ENCODE measurements at places on chromosomes 6 and 20.
A peak's percentile ranks its signal among the peaks of the same experiment; 100 is the strongest.

- no peak for DNase-seq
Observed at GRCh38 chr6:45827952-45828530, 187.6 kb downstream of the CLIC5 start.

GRCh38 chr20:19609642-19610223, 148.3 kb upstream of the RIN2 start:
- DNase-seq: no peak

DNA sequence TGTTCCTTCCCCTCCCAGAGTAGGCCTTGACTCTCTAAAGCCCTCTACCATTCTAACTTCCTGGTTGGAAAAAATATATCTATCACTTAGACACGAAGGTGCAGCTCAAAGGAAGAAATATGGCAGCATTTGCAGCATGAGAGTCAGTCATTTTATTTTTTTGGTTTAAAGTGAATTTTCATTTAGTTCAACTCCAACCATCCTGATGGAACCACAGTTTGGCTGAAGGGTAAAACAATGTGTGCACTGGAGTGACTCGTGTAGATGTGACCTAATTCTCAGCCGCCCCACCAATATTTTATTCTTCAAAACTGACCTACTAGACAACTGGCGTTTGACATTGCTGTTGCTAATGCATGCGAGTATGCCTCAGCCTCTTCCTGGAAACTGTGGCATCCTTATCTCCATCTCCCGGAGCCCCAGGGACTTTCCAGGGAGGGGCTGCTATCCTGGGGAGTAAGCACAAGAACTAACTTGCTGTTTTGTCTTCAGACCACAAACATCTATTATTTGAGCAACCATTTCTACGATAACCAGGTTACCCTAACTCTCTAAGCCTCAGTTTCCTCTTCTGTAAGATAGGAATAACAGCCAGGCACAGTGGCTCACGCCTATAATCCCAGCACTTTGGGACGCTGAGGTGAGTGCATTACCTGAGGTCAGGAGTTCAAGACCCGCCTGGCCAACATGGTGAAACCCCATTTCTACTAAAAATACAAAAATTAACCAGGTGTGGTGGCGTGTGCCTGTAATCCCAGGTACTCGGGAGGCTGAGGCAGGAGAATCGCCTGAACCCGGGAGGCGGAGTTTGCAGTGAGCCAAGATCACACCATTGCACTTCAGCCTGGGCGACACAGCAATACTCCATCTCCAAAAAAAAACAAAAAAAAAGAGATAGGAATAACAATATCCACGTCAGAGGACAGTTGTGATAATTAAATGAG, 148.7 kb upstream of the JARID2 start:
- no peak for DNase-seq

DNA sequence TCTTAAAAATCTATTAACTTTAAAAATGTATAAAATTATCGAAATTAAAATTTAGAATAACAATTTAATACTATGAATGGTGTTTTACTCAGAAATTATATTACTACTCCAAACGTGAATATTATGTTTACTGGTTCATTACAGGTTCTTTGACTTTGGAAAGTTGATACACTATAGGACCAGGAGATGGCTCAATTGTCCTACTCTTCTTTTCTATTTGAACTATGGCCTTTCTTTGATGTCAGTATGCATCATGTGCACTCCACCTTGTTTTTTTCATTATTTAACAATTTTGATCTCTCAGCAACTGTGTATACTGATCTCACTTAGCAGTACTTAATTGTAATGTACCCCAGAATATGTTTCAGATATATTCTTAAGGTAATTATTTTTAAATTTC, 391.5 kb upstream of the MANEA start:
- DNase-seq: no peak

DNA sequence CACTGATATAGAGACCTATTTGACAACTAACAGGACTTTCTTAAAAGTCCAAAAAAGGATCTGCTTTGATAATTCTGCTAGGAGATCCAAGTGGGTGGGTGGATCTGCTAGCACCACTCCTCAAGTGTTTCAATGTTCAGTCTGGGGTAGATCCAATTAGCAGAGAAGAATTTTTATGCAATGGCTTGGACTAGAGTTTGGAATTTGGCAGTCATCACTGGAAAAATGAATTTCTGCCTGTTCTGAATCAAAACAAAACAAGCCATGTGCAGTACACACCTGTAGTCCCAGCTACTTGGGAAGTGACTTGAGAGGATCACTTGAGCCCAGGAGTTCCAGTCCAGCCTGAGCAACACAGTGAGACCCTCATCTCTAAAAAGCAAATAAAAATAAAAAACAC, 12.6 kb upstream of the GNMT start:
- no peak for DNase-seq

- no peak for DNase-seq
Observed at GRCh38 chr6:42522036-42522435, 41.8 kb upstream of the UBR2 start.

DNA sequence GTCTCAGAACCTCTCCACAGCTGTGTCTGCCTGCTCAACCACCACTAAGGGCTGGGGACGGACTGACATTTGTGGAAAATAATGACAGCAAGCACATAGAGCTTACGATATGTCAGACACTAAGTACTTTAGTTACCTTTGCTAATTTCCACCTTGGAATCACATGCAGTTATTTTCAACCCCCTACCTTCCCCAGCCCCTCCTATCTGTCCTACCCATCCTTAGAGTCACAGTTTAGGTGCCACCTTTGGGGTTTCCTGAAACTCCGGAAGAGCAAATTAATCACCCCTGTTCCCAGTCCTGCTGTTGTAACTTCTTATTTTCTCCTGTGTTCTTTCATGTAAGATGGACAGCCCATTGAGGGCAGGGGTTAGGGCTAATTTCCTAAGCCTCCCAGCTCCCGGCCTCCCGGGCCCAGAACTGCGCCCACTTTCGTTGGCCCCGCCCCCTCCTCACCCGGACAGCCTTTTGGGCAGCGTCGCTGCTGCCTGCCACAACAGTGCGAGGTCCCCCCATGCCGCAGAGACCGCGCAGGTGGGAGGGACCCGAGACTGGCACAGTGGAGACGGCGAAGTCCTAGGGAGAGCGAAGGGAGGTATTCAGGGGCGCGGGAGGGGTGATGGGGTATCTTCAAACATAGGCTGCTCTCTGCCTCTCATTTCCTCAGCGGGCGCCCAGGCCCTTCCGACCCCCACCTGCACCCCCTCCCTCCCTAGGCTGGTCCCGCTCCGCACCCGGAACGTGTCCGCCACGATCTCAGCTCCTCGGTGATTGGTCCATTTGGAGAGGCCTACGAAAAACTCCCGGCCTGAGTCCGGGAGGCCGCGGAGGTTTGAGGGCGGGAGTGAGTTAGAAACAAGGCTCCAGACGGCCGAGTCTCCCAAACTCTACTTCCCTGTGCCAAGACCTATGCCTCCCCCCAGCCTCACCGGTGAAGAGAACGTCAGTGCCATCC, 1.1 kb downstream of the DDAH2 start:
- no peak for DNase-seq

DNA sequence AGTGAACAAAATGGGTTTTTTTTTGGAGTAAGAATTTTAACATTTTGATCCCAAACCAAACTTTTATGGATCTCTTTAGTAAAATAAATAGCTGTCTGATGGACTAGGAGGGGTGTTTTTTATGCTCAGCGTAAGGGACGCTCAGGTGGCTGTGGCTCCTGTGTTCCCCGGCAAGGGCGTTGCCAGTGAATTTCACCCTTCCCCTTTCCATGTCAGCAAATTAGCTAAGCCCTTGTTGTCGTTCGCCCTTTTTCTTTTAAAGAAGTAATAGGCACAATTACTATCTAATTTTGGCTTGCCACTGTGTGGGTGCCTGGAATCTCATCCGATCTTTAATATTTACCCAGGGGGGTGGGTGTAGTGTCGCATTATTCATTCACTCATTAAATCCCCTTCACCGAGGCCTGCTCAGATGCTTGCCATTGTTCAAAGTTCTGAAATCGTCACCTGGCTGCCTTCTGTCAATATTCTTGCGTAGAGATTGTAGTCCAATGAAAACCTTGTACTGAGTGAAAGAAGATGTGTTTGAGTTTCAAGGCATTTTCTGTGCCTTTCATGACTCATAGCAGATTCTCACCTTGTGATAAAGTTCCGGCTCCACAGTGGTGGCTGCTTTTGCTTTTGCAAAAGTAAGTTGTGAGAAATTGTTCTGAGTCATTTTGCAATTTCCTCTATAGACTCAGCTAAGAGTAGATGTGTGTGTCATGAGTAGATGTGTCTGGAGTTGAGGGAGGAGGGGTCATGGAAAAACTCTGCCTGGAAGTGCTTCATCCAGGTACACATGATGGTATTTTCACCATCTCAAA, 40.0 kb upstream of the CLDN20 start:
- DNase-seq: no peak

DNA sequence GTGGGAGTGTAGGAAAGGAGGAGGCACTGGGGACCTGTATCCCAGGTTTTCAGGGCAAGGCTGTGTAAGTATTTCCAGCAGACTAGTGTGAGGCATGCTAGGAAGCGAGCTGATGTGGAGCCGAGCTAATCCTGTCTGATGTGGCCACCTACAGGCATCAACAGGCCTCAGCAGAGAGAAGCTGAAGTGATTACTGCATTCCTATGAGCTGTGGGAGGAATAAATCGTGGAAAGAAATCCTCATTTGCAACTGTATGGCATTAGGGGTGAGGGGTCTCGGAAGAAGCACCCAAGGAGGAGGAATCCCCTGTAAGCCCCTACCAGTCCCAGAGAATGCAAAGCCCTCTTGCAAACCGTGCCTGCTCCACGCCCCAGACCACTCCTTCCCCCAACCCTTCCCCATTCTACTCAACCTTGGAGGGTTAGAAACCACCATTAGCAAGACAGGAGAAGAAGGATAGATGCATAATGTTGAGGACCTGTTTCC, 41.6 kb downstream of the C6orf15 start:
- peak; percentile 87 for DNase-seq

- no peak for DNase-seq
Observed at GRCh38 chr6:167462514-167463312, 137.8 kb downstream of the TTLL2 start.

GRCh38 chr6:6722195-6722594, 133.7 kb downstream of the LY86 start:
- DNase-seq: no peak

GRCh38 chr20:46809706-46810360, 84.8 kb upstream of the EYA2 start:
- DNase-seq: no peak

GRCh38 chr20:19381947-19382346, 169.5 kb downstream of the SLC24A3 start:
- no peak for DNase-seq

DNA sequence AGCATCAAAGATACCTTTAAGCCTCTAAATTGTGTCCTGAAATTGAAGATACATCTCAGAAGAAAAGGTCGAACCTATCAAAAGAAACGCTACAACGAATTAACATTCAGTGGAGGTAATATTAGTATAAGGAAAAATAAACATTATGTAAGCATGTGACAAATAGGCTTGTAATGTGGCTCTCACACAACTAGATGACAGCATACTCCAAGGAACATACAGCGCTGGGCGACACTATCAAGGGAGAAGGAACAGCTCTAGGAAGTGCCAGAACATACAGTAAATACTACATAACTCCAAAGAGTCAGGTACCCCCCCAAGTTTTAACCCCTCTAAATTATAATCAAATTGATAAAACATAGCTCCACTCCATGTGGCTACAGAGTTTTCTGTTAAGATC, 103.5 kb downstream of the LAMP5 start:
- DNase-seq: peak; percentile 28

DNA sequence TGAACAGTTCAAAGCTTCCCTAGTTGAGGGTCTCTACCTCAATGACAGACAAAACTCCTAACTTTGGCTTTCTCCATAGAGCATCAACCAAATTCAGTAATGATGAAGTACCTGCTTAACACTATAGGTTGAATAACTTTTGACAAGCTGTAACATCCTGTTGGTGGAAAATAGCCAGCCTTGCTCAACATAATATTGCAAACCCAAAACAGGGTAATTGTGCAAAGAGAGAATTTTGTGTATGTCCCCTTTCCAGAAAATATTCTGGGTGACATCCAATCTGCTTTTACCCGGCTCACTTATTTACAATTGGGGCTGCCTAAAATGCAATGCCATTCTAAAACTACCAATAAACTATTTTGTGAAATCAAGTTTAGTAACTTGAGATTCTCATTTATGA, 72.8 kb downstream of the ATXN1 start:
- DNase-seq: no peak

- no peak for DNase-seq
Observed at GRCh38 chr6:3226481-3227362, 731 bp downstream of the TUBB2B start.

- DNase-seq: no peak
Observed at GRCh38 chr20:48728042-48728825, 99.6 kb downstream of the PREX1 start.

DNA sequence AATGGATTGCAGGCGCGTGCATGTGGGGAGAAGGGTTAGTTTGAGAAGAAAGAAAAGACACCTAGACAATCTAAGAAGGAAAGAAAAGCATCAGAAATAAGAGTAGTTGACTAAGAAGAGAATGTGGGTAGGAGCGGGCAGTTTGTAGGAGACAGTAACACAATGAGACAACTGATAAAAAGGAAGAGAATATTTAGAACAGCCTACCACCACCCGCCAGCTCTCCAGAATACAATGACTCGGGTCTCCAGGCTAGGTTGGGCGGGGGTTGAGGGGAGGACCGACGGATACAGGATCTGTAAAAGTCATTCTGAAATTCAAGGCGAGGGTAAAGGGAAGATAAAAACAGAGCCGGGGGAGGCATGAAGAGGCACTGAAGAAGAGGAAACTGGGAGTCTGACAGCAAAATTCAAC, 712 bp downstream of the ABHD16A start:
- no peak for DNase-seq

DNA sequence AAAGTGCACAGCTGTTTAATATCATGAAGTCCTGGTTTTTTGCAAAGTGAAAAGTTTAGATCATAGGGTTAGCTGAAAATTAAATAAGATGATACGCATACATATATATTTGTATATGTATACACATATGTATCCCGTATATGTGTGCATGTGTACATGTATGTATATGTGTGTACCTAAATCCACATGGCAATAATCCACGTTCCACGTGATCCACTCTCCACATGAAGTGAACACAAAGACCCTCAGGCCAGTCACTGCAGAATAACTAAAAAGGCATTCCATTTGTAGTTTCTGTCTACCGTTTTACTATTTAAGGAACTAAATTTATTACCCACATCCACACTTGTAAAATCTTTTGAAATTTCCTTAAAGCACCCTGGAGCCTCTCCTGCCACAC, 294.9 kb downstream of the FOXA2 start:
- DNase-seq: no peak

- no peak for DNase-seq
Observed at GRCh38 chr20:63009988-63010769, 3.4 kb upstream of the BHLHE23 start.

- DNase-seq: no peak
Observed at GRCh38 chr6:31874084-31874670, 4.6 kb downstream of the SLC44A4 start.

GRCh38 chr6:33049323-33050013, 24.0 kb downstream of the HLA-DPA1 start:
- DNase-seq: no peak

Measured in NT2/D1 (cell line).